Psoas muscle (tissue), 8 donors: ENCODE measurements at places on chromosomes 3 and 15. TPM values are rescaled to one million over a fixed set of nuclear protein-coding genes. Genes with fewer than 3 reads are reported as not detected.

Gene CD200
- polyA plus RNA-seq = 0.75 TPM

Gene TLR9
- 0.08 TPM for polyA plus RNA-seq

Gene KIAA1143
- polyA plus RNA-seq = 9.7 TPM

Gene CMTM8
- polyA plus RNA-seq = 1.5 TPM

Gene GOLGA6L4
- 0.39 TPM for polyA plus RNA-seq

- DNase-seq = no peak
Measured at GRCh38 chr3:66520724-66521123, 19.9 kb upstream of the LRIG1 start.

DNA sequence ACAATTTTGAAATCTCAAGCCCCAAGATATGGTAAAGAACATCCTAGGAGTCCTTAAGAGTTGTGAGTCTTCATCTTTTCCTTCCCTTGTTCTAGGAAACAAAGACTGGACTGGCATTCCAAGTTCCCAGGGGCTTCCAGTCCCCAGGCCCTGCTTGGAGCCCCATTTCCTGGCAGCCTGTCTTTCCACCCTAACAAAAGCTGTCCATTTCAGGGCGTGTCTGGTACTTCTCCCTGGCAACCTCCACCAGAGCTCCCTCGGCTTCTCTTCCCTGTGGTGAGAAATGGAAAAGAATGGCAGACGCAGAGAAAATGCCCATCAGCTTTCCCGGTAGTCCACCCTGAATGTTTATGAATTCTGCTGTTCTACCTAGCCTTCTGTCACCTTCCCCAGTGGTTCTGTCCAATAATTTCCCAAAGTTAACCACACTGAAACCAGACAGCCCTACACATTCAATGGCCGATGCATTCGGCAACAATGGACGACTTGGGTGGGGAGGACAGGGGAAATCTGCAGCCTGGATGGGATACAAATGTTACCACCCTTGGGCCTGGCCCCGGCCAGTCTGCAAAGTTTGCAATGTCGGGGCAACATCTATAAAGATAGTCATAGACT, 6.8 kb downstream of the RAB6B start:
- DNase-seq = no peak

- peak; percentile 46 for DNase-seq
Measured at GRCh38 chr3:124928333-124929202, 6.0 kb downstream of the MUC13 start.

GRCh38 chr15:60704129-60704528, 225.2 kb upstream of the ICE2 start:
- no peak for DNase-seq

DNA sequence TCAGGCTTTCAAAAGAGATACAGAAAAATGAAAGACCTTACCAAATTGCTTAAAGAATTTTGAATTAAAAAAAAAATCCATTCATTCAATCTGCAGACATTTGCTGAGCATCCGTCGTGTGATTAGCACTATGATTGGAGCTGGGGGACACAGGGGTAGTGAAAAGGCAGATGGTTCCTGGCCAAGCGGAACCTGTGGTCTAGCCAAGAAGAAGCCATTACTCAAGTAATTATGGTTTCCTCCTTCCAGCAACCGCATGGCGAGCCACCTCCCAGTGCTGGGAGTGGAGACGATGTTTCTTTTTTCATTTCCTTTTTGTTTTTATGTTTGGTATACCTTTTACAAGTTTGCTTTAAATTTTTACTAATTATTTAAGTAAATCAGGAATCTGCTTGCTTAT, 140.2 kb downstream of the CACNA2D3 start:
- DNase-seq = no peak

- no peak for DNase-seq
Measured at GRCh38 chr3:82031596-82031995, 270.2 kb upstream of the GBE1 start.

DNA sequence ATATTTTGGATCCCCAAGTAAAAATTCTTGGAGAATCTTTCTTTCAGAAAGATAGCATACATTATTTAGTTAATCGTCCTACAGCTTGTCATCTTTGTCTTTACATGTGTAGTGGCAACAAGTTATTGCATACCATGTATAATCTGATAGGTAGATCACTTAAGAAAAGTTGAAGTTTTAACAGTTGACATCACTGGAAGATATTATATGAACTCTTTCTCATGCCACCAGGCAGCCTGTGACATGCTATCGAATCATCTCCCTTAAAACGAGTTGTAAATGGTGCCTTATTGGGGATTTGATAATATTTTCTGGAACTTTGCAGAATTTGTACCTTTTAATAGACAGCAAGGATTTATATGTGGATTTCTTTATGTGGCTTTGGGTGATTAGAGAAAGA, 8.7 kb downstream of the U2SURP start:
- no peak for DNase-seq

- no peak for DNase-seq
Measured at GRCh38 chr15:60901647-60902046, 327.5 kb downstream of the RORA start.

GRCh38 chr3:186142393-186142932, 33.6 kb upstream of the ETV5 start:
- DNase-seq = no peak

DNA sequence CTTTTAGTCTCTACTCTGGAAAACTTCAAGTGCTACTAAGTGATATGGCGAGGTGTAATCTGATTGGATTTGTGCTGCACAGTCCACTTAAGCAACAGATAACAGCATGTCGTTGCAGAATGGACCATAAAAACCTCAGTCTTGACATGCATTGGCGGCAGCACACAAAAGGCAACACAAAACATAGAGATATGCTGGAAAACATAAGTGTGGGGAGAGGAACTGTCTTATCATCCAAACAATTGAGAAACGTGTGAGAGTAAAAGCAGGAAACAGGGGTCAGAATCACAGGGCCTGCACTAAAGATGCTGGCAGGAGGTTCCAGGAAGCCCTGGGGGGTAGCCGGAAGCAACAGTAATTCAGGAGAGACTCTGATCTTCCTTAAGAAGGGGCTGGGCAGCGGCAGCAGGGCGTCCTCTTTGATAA, 82.1 kb downstream of the CGNL1 start:
- DNase-seq = no peak

GRCh38 chr3:161560008-161560637, 63.5 kb downstream of the OTOL1 start:
- DNase-seq = no peak

- DNase-seq = no peak
Measured at GRCh38 chr15:69436951-69437350, 15.7 kb upstream of the RPLP1 start.

DNA sequence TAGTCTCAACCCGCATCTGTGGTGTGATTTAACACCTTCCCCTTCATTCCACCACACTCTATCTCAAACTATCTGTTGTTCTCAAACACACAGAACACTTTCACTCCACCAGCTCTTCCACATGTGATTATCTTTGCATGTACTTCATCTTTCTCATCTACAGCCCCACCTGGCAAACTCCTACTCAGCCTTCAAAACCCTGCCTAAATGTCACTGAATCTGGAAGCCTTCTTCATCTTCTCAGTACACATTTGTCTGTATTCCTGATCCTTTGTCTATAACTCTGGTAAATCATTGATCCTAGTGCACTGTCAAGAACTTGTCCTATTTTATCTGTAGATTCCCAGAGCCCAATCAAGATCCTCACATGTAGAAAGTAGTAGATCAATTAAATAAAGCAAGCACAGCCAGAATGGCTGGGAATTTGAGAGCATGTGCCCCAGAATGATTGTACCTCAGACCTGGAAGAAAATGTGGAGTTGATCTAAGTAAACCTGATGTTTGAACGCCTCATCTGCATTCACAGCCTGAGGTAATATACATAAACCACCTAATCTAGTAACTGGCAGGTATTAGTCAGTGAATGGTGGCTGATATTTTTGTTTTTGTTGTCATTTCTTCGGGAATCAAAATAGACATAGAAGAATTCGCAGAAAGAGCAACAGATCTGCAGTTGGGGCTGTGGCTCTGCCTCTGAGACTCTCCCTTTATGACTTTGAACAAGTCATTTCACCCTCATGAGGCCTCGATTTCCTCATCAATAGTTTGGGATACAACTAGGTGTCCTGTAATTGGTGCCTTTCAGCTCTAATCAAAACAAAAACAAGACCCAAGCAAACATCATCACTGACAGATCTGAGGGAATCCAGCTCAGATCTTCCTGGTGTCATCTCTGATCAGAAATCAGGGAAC, 28.0 kb upstream of the MAGEF1 start:
- DNase-seq = no peak

GRCh38 chr3:105984837-105985236, 116.0 kb upstream of the CBLB start:
- no peak for DNase-seq

DNA sequence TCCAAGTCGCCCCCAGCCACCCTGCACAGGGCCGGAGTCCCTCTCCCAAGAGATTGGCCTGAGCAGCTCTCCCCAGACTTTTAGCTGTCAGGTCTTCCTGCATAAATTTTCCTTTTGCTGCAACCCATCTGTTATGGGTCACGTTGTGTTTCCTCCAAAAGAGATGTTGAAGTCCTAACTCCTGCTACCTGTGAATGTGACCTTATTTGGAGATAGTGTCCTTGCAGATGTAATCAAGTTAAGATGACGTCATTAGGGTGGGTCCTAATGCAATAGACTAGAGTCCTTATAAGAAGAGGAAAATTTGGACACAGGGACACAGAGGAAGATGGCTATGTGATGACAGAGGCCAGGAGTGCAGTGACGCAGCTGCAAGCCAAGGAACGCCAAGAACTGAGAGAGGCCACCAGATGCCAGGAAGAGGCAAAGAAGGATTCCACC, 13.2 kb upstream of the SLC6A6 start:
- DNase-seq = no peak

DNA sequence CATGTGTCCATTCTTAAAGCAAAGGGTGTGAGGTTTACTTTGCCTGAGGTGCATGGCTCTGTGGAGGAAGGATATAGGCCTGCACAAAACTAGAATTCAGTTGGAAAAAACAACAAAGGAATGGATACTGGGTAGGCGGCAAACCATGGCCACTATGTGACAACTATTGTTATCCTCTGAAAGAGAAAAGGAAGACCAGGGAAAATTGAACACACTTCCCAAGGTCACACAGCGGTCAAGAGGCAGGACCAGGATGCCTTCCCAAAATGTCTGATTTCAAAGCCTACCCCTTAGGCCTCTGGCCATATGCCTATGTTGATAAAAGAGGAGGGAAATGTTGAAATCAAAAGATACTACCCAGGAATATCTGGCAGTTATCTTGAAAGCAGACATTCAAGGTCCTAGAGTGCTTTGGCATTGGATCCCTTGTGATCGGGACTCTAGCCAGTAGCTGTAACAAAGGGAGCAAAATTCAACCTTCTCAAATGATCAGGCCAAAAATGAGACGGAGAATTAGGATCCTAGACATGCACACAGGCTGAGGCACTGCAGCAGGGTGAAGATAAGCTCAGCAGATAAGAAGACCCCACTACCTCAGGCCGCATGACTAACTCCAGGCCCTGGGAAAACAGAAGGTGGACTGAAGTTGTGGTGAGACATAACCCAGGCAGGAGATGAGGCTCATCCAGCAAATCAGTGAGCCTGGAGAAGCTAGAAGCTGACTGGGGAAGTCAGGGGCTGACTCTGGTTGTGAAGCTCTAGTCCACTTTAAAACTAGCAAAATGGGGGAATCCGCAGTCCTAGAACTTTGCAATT, 292.2 kb downstream of the NEK10 start:
- no peak for DNase-seq
